ENCODE measurements at places on chromosomes 4 and X.

DNA sequence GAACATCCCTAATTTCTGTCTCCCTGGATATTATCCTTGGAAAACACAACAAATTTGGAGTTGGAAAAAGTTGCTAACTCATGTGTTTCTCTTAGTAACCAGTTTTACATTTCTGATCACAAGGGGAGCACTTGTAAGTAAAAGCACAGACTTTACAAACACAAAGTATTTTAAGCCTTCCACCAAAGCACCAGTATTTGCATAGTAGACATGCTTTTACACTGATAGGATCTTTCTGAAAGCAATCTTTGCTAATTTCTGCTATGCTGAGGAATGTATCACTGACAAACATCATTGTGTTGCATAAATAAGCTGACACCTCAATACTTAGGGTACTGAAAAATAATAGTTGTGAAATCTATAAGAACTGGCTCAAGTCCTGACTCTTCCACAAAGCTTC, 100.6 kb downstream of the MID1 start:
- DNase-seq, result no peak

DNA sequence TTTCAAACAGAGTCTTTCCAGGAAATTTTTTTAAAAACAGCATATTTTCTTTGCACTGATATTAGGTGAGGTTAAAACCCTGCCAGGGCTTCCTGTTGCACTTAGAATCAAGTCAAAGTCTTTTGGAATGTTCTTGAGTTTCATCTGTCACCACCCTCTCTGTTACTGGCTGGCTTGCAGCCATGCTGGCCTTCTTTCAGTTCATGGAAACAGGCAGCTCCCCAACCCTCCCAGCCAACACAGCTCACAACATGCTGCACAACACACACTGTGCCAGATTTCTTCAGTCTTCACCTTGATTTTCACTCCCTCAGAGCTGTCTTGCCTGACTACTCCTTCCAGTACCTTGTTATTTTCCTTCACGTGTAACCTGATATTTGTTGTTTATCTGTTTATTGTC, 129.5 kb downstream of the KCNIP4 start:
- DNase-seq, result no peak

DNA sequence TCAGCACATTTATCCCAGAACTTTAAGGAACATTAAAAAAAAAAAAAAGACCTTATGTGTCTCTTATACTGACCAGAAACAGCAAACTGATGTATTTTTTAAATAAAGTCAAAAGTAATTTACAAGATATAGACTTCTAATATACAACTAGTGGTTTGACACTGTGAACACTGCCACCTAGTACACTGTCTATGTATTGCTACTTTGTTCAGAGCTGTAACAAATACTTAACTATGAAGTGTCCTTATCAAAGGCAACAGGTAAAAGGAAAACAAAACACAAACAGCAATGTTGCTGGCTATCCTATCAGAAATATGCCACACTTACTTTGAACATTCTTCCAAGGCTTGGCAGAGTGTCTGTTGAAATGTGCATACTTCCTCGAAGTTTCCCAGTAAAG, 60.4 kb downstream of the CD40LG start:
- no peak for DNase-seq

- no peak for DNase-seq
Measured at GRCh38 chr4:62344915-62345314, 1144.8 kb downstream of the ADGRL3 start.

- no peak for DNase-seq
Measured at GRCh38 chr4:26130841-26131432, 189.9 kb upstream of the RBPJ start.

DNA sequence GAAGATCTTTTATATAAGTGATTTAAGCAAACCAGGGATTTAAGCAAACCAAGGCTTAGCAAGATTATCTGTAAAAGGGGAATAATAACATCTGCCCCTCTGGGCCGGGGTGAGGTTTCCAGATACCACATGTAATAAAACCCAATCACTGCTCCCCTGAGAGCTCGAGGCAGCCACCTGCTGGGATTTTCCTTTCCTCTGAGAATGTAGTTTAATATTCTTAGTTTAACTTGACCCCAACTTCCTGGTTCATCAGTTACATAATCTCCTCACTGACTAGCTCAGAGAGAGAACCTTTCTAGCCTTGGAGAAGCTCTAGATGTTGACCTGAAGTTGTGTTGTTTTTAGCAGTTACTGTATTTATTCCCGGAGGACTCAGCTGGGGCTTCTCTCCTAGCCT, 322.4 kb downstream of the ARHGAP10 start:
- DNase-seq, result no peak

GRCh38 chr4:183201331-183201730, 102.3 kb downstream of the WWC2 start:
- DNase-seq, result peak; percentile 59

GRCh38 chr4:7627251-7628250, 192.8 kb upstream of the PSAPL1 start:
- no peak for DNase-seq

GRCh38 chr4:148495463-148495862, 53.2 kb upstream of the NR3C2 start:
- DNase-seq, result no peak

DNA sequence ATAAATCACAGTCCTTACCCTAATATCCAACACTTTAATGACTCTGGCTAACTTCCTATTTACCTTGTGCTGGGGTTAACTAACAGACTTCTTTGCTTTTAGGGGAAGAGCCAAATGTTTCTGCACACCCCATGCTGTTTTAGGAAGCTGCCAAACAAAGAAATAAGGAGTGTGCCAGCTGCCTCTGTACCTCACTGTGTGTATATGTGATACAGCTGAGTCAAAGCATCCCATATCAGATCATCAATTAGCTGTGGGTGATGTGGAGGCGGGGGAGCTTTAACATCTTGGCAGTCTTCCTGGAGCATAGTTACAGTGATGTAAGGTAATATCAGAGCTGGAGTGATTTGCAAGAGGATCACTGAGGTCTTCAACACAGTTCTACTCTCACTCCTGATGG, 95.4 kb downstream of the COL25A1 start:
- DNase-seq, result peak; percentile 67

- peak; percentile 23 for DNase-seq
Measured at GRCh38 chr4:94032754-94033153, 174.9 kb upstream of the SMARCAD1 start.

- DNase-seq, result no peak
Measured at GRCh38 chrX:149758068-149758714, 15.7 kb upstream of the HSFX1 start.

DNA sequence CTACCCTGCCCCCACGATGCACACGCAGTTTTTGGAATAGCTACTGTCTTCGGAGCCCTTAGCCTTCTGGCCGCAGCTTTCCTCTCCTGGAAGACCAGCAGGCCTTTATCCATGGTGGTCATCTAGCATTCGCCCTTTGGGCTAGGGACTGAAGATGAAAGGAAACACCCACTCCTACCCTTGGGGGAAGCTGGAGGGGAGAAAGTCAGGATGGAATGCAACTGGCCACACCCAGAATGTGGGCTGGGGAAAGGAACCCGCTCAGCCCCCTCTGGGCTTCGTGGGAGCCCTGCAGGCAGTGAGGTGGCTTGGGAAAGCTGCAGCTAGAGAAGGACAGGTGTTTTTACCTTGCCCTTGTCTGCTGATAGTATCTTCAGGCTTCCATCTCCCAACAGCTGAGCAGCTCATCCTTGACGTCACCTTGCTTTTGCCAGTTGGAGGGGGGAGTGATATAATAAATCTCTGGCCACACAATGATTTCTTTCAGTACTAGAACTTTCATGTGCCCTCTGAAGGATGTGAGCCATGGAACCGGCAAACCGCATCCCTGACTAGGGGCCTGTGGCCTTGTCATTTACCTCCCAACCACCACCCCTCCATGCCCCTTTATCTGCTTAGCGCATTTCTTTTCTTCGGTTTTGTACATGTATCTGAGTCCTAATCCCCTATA, 59.0 kb downstream of the ELF4 start:
- no peak for DNase-seq

- no peak for DNase-seq
Measured at GRCh38 chrX:7264399-7264798, 116.4 kb upstream of the PUDP start.

DNA sequence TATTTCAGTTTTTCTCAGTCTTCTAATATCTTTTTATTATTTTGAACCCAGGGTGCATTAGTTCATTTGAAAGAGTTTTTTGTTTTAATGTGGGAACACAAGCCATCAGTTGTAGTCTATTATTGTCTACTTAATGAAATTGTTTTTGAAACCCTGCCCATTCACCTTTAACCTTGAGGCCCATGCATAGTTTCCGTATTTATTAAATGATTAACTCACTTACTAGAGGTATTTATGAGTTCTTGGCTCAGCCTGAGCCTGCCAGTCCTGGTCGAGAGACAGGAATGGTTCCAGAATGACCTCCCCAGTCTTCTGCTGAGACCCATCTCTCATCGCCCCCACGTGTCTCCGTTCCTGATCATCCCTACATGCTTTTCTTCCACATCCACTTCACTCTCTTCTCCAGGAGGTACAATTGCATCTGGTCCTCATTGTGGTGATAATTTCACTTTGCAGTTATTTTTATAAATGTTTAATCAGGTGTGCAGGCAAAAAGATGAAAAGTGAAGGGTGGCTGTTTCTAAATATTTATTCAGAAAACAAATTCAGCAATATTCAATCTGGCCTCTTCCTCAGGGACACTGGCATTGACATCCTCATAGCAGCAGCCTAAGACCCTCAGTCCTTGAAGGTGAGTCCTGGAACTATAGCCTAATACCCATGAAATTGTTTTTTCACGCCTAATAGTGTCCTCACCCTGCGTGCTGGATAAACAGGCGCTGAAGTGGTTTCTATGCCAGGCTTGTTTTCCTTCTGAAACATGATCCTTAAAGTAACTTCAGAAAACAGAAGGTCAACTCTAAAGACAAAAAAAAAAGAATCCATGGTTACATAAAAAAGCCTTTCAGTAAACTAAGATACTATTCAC, 112.8 kb downstream of the KDR start:
- DNase-seq, result no peak

DNA sequence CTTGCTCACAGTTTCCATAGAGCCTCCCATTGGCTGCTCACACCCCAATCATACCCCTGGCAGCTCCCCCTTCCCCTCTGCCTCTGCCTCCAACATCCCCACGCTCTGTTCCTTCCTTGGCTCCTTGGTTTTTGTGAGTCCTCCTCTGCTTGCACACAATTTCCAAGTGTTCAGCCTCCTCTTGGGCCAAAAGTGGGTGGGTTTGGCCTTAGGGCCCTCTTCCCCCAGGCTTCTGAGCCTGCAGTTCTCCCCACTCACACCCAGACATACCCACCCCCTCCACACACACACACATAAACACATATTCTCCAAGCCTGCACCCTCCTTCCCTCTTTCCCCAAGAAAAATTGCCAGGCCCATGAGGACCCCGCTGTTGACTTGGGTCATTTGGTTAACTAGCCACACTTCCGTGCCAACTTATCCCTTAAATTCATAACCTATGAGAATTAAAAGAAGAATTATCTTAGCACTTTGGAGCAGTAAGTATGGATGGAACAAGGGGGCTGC, 4.5 kb downstream of the APLN start:
- no peak for DNase-seq

- DNase-seq, result no peak
Measured at GRCh38 chr4:154616731-154617130, 4.3 kb upstream of the FGG start.

DNA sequence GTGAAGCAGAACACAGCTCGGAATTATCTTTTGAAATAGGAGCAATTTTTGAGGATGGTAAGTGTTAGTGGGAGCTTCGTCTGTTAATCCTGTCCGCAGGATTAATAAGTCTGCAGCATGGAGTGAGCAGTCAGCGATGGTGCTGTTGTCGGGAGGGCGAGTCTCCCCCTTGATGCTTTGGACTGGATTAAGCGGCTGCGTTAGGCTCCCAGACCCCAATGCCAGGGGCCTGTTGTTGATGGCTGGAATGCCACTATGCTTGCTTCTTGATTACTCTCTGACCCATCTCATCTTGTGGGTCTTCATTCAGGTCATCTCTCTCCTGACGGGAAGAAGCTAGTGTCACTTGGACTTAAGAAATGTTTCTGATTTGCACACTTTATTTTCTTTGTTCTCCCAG, 332.6 kb downstream of the ARHGAP10 start:
- DNase-seq, result no peak

GRCh38 chr4:1012034-1012739, 761 bp downstream of the FGFRL1 start:
- DNase-seq, result no peak

GRCh38 chr4:8410641-8411271, 29.8 kb downstream of the ACOX3 start:
- DNase-seq, result no peak

GRCh38 chrX:49116076-49116475, 7.5 kb downstream of the GPKOW start:
- no peak for DNase-seq

GRCh38 chr4:39043861-39044363, 11.7 kb upstream of the TMEM156 start:
- DNase-seq, result no peak

DNA sequence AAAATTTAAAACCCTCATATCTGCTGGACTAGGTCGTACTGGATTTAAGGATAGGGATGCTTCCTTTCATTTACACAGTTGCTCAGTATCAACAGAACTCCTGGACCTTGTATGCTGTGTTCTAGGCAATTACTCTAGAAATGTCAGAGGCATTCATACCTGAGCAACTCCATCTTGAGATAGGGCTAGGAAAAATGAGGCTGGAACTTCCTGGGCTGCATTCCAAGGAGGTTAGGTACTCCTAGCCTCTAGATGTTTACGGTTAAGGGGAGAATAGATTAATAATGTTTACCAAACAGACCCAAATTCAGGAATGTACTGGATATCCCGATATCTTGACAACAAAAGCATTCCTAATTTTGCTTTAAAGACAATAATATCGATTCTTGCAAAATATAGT, 84.7 kb upstream of the NLGN4X start:
- no peak for DNase-seq

- DNase-seq, result no peak
Measured at GRCh38 chr4:145390571-145390970, 91.1 kb upstream of the SMAD1 start.

GRCh38 chr4:121256887-121257466, 92.9 kb upstream of the TNIP3 start:
- no peak for DNase-seq

- no peak for DNase-seq
Measured at GRCh38 chr4:145153181-145153903, 27.0 kb downstream of the OTUD4 start.

GRCh38 chr4:154491341-154492271, at the start of gene DCHS2:
DCHS2 (minus strand) TSS chr4:154491799; CDS start chr4:154491355, 444 bp downstream.
- no peak for DNase-seq

DNA sequence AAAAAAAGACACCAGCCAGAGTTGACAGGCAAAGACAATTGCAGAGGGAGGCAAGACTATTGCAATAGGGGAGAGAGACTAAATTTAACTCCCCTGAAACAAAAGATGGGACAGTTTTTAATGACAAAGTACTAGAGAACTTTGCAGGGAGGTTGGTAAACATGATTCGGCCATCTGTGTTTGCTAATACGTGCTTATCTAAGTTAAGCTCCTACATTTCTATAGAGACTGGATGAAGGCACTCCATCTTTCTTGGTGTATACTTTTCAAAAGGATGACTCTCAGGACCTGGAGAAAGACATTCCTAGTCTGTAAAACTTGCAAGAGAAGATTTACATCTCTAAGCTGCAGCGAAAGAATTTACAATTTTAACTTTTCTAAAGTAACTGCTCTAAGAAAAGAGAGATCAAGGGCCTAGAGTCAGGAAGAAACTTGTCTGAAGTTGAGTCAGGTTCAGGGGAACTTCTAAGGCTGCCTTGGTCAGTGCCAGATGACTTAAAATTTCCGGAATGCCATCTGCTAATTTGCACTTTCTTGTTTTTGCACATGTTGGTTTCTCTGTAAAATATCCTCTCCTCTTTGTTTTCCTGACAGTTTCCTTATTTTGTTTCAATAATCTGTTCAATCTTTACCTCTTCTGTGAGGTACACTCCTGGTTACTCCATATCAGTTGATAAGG, 10.6 kb downstream of the ADAM29 start:
- DNase-seq, result no peak

GRCh38 chr4:140351093-140352075, 22.1 kb upstream of the SCOC start:
- DNase-seq, result no peak
